ENCODE measurements at places on chromosomes 1 and 21.
A peak's percentile ranks its signal among the peaks of the same experiment; 100 is the strongest.

DNA sequence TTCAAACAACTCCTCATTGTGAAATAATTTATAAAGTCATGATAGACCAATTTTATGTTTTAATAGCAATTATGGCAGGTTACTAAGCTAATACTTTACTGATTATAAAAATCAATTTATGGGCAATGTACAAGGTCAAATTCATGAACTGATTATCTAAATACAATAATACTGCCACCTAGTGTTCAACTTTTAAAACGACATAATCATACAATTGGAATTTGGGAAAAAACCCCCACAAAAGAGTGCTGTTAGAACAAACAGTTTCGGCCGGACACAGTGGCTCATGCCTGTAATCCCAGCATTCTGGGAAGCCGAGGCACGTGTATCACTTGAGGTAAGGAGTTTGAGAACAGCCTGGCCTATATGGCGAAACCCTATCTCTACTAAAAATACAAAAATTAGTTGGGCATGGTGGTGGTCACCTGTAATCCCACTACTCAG, 14.0 kb downstream of the GTF2B start:
- peak; percentile 43 for DNase-seq

GRCh38 chr1:207218512-207219362, 102.7 kb upstream of the CD55 start:
- no peak for DNase-seq

DNA sequence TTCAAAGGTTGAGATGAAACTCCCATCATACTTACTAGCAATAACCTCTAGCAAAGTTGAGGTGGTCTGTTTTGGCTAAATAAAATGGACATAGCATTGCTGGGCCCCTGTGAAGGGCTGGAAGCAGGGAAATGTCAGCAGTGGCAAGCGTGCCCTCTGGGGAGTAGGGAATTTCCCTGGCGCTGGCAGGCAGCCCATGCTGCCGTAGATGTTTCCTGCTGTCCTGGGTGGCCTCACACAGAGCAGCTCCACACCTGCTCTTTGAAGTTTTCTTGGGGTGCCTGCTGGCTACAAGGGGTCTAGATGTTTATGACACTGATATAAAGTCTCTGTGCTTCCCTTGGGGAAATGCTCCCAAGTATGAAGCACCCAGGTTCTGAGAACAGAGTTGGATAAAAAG, 30.2 kb downstream of the ADARB1 start:
- DNase-seq = no peak

- DNase-seq = no peak
These were observed 21.4 kb downstream of the PEA15 start for GRCh38 chr1:160226623-160227022.

GRCh38 chr1:33301273-33301984, 19.5 kb downstream of the A3GALT2 start:
- DNase-seq = no peak
